CD8-positive, alpha-beta T cell (primary cell): ENCODE measurements at places on chromosomes 1 and 21.

DNA sequence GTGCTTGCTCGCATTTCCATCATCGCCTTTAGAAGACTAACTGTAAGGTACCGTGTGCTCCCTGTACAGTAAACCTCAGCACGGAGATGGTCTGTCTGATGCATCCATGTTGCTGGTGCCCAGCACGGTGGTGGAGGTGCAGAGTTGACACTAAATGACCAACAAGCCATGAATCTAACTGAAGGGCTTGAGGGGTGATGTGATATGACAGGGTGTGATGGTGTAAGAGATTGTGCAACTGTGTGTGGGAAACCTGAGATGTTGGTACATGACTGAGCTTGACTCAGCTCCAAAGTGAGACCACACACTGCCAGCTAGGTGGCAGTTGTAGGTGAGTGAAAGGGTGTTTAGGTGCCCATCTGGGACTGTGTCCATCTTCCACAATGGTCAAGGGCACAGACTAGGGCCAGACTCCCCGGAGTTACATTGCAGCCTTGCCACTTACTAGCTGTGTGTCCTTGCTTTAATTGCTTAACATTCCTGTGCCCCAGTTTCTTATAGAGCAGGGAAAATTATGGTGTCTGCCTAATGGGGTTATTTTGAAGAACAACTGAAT, 21.4 kb downstream of the SLC2A1 start:
- peak; percentile 62 for DNase-seq

DNA sequence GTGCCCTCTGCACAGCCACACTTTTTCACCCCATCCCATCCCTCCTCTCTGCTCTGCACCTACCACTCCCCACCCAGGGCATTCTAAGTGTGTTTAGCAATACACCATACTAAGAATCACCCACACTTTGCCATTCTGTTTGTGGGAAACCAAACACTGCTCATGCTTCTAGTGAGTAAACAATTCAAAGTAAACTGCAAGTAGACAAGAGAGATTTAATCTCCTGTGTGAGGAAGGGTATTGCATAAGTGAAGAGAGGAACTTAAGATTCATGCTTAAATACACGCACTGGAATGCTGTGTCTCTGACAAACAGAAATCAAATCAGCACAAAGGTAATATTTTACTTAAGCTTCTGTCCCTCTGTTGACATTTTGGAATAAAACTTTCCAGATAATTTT, 4.8 kb upstream of the EDARADD start:
- DNase-seq, result no peak

DNA sequence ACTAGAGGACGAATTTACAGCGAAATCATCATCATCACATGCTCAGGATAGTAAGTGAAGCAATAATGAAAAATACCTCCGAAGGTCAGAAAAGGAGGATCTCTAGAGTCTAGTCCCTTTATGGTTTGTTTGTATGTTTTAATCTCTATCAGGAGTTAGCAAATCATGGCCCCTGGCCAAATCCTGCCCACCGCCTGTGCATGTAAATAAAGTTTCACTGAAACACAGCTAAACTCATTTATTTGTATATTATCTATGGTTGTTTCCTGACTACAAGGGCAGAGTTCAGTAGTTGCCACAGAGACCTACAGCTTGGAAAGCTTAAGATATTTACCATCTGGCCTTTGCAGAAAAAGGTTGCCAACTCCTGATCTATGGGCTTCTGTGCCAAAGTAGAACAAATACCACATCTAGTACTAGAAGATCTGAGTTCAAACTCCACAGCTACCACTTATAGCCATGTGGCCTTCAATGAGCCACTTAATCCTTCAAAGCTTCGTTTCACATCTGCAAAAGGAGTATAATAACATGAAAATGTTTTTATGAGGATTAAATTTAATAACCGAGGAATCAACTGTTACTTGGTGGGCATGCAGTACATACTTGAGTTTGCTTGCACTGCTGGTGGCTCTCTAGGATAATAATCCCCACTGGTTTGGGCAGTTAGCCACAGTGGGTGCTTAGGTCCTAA, 94.0 kb upstream of the KIF26B start:
- no peak for DNase-seq

DNA sequence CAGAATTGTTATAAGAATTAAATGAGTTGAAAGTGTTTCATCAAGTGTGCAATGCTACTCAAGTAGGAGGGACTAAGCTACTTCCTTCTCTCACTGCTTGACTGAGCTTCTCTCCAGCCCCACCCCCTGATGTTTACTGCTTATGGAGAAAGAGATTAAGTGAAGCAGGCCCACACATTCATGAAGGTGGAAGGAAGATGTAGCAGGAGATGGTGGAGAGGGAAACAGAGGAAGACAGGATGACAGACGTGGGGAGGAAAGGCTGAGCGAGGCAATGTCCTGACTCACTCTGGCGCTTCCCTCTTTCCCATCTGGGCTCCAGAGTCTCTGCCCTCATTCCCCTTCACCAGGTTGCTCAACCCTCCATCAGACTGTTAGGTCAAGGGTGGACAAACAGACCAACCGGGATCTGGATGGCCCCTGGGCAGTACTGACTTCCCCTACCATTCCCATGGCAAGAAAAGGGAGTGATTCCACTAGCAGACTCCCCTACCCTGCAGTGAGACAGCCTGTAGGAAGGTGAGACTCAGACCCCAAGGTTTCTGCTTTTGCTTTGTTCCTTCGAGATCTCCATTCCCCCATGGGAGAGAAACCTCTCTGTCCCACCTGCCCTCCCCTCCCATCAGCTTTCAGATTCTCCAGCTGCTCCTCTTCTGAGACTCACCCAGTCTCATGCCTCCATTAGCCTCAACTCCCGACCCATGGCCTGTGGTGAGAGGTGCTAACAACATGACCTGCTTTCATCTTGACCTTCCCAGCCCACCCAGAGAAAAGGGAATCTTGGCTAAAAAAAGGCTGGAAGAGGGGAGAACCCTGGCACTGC, 3.1 kb upstream of the ARHGEF2 start:
- DNase-seq, result no peak

GRCh38 chr1:114756009-114756892, 1.5 kb downstream of the CSDE1 start:
- no peak for DNase-seq

GRCh38 chr1:155893389-155894142, 17.6 kb downstream of the RIT1 start:
- no peak for DNase-seq

DNA sequence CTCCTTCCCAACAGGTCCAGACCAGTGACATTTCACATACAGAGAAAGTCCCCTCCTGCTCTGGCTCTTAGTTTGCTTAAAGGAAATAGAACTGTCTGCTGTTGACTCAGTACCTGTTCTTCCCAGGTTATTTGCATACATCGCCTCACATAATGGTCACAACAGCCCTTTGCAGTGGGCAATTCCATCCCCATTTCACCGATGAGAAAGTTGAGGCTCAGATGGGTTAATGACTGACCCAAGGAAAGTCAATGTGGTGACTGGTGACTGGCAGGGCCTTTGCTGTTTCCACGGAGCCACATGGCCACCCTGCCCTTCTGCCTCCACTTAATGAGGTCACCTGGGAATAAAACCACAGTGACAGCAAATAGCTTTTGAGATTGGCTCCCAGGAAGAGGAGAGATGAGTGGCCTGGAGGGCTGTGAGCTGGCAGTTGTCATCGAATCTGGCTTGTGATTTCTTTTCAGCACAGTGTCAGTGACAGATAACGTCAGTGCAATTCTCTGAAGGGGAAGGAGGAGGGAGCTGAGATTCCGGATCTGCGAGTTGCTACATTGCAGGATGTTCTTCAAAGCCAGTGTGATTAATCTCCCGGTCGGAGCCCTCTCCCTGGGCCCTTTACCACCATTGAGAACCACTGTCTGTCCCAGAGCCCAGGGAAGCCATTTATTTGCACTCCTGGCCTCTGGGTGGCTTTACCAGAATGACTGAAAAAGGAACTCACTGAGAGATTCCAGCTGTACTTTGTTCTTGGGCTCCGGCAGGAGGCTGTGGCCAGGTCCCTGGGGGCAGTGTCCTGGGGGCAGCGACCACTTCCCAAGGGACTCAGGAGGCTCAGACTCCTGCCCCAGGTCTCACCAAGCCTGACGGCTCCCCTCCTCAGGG, 117.2 kb downstream of the CNIH3 start:
- DNase-seq, result no peak

DNA sequence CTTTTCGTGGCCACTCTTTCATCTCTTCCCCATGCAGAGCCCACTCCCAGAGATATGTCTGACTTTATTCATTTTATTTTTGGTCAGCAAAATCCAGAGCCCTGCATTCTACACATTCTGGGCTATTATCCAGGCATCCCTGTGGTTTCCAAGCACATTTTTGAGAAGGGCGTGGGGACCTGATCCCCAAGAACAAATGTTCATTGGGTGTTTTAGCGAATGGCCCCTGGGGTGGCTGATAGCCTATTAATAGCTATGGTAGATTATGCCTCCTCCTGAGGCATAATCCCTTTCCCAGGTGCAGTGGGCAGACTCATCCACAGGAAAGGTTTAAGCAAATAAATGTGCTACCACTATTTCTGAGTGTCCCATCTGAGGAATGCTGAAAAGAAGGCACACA, 511.8 kb upstream of the USP24 start:
- no peak for DNase-seq

GRCh38 chr1:186670297-186671135, 9.7 kb downstream of the PTGS2 start:
- no peak for DNase-seq

GRCh38 chr1:179709841-179710329, 33.2 kb upstream of the FAM163A start:
- no peak for DNase-seq

DNA sequence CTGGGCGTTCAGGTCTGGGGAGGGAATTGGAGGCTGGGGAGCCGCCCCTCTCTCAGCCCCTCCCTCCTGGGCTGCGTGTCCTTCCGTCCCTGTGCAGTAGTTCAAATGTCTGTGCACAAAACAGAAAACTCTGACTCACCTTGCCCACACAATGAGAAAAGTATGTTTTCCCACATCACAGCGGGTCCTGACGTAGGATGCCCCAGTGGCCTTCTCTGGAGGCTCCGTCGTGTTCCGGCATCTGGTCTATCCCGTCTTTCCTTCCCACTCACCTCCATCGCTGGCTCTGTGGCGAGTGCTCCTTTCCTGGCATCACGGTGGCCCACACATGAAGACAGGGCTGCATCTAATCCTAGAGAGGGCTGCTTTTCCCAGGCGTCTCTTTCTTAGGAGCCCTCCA, 224.0 kb downstream of the KAZN start:
- no peak for DNase-seq

DNA sequence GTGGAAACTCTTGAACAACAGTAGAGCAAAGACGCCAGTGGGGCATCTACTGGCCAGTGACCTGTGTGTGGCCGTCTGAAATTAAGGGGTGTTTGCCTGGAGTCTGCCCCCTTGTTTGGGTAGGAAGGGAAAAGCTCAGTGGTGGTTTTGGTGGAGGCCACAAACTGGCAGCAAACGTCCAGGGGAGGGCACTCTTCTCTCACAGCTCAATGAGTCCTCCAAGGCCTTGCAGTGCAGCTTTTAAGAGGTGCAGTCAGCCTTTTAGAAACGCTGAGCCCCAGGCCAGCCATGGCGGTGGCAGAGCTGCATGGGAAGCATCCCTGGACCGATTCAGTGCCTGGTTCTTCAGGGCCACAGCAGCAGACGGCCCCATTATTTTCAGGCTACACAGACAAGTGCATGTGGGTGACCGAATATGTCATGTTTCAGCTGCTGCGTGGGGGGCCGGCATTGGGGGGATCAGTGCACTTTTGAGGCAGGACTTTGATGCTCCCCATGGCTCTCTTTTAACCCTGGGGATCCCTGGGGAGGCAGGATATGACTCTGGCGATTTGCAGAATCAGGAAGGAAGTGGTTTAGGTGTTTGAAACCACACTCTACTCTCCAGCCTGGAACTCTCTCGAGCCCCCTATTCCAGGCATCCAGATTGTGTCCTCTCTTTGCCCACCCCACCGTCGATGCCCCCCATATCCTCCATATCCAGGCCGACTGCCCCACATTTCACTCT, 414.0 kb downstream of the PRDM2 start:
- peak; percentile 7 for DNase-seq

DNA sequence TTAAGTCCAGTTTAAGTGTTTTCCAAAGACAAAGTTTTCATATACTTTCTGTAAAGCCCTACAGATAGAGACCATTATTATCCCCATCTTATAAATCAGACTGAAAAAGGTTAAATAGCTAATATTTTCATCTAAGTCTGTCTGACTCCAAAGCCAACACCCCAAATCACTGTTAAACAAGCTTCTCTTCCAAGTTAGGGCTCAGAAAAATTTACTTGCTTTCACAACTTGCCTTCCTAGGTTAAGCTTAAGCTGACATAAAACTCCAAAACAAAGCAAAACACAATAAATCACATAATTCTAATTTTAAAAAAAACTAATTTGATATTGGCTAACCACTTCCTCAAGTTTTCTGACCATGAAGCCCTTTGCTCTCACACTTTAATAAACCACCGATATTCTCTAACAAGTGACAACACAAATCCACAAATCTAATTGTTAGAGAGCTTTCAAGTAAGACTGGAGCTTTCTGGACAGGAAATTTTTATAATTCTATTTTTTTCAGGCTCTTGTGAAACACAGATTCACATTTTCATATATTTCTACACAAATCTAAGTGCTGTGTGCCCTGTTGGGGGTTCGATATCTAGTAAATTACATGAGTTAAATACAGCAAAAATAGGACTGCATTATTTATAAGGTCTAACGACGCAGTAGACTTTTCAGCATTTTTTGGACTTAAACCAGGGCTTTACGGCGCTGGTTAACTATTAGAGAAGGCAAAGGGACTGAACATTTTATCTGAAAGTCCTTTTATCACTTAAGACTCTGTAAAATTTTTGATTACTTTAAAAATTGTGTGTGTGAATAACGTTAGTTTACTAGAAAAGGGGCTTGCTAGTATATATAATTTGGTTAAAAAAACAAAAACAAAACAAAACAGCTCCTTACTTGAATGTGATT, 2.1 kb downstream of the GNG12 start:
- no peak for DNase-seq

GRCh38 chr21:43619856-43620255, 39.4 kb downstream of the HSF2BP start:
- no peak for DNase-seq

GRCh38 chr21:26115305-26115704, 55.3 kb downstream of the APP start:
- no peak for DNase-seq

- no peak for DNase-seq
These were observed 20.5 kb downstream of the RRP15 start for GRCh38 chr1:218305472-218306064.
